ENCODE measurements at places on chromosomes 2 and 18. TPM values are rescaled to one million over a fixed set of nuclear protein-coding genes. Genes with fewer than 3 reads are reported as not detected.

DNA sequence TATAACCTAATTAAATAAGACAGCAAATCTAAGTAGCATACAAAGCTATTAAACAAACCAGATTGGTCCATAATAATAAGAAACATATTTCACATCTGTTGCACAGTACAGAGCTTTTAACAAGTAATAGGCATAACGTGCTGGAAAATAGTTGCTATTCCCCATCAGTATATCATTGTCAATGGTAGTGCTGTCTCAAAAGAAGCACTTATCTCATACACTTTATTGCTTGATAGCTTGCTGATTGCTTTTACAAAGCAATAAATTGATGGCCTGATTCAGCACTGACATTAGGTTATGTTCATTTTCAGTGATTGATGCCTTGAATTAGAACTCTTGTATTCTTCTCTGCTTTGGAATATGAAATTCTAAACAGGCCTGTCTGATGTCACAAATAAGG lies 641.7 kb downstream of the CBLN2 start:
- H3K27me3 ChIP-seq, result no peaks in the 10 kb centered on the region
- no peak overlapping the region for H3K4me3 ChIP-seq
- H3K4me1 ChIP-seq, result no peaks in the 10 kb centered on the region
- H3K27ac ChIP-seq, result no peak overlapping the region

DNA sequence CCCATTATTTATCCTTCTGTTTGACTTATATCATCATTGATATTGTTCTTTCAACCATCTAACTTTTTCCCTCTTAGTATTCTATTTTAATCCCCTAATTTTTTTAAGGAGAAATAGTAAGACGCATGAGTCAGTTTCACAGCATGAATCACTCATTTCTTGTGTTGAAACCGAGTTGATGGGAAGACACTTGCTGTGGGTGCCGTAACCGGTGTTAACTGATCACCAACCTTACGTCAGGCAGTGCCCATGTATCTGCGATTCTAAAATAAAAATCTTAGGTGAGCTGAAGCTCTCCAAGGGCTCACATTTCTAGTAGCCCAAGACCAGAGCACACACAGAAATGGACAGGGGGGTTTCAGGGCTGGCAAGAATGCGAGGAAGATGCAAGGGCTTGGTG lies 348.1 kb downstream of the GALR1 start:
- H3K27me3 ChIP-seq, result no peaks in the 10 kb centered on the region
- H3K4me3 ChIP-seq, result no peak overlapping the region
- no peak for DNase-seq
- H3K4me1 ChIP-seq, result no peaks in the 10 kb centered on the region

DNA sequence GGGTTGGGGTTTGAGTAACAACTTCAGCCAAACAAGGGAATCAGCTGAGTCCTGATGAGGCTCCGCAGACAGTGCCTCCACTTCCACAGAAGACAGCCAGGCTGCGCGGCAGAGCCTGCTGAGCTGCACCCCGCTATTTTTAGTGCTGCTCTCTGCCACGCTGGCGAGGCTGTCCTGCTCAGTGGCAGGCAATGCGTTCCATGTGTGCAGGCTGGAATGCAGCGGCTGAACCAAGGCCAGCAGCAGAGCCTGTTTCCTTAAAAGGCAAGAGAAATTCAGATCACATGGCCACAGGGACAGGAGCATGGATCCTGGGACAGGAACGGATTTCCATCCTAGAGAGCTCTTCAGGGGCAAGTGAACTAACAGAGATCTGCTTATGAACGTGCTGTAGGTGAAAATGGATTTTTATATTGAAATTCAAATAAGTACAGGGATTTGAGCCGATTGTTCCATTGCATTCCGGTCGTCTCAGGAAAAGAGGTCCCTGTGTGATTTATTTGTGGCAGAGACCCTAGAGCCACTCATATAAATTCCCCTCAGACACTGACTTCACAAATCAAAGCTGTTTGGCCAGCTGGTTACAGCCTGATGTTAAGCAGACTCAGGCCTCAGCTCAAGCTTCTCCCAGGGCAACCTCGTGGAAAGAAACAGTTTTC lies 98.7 kb downstream of the COL6A3 start:
- H3K27me3 ChIP-seq, result peaks cover 2% of the 10 kb centered on the region
- H3K4me1 ChIP-seq, result no peaks in the 10 kb centered on the region
- H3K36me3 ChIP-seq, result no peaks in the 10 kb centered on the region
- DNase-seq, result no peak
- H3K27ac ChIP-seq, result no peak overlapping the region
- no peak overlapping the region for H3K4me3 ChIP-seq

- DNase-seq, result no peak
- H3K4me1 ChIP-seq, result no peaks in the 10 kb centered on the region
- H3K36me3 ChIP-seq, result no peaks in the 10 kb centered on the region
- H3K27ac ChIP-seq, result no peak overlapping the region
- no peak overlapping the region for H3K4me3 ChIP-seq
- H3K27me3 ChIP-seq, result no peaks in the 10 kb centered on the region
These were observed 200.9 kb upstream of the MEIS1 start for GRCh38 chr2:66233981-66234380.

DNA sequence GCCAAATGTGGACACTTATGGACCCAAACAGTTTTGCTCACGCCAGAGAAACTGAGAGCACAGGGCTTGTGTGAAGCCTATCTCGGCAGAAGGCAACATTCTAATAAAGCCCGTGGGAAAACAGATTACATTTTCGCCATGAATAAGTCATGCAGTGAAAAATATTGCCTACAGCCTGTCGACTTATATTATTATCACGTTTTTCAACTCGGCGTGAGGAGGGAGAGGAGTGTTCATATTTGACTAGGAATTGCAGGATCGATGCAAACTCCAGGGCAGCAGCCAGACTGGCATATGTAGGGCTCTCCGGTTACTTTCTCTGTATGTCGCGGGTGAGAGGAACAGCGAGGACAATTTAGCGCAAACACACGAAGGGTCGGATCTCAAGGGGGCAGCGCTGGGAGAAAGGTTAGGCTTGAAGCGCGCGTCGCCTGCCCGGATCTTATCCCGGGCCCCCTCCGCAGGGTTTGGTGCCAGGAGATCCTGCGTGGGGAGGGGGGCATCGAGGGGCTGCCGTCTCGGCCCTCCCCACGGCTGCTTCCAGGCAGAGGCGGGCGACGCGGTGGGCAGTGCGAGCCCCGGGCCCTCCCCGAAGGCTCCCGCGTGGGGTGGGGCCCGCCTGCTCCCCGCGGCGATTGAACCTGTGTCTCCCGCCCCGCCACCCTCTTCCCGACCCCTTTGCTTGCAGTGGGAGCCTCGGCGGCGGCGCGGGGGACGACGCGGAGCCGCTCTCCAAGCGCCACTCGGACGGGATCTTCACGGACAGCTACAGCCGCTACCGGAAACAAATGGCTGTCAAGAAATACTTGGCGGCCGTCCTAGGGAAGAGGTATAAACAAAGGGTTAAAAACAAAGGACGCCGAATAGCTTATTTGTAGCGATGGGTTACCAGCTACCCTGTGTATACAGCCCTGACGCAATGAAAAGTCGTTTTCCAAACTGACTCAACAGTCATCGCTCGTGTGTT lies 4.4 kb downstream of the ADCYAP1 start:
- H3K4me1 ChIP-seq, result peaks cover 21% of the 10 kb centered on the region
- H3K27me3 ChIP-seq, result peaks cover 24% of the 10 kb centered on the region
- H3K27ac ChIP-seq, result no peak overlapping the region
- no peak overlapping the region for H3K4me3 ChIP-seq
- no peaks in the 10 kb centered on the region for H3K36me3 ChIP-seq
- DNase-seq, result no peak

- H3K27ac ChIP-seq, result no peak overlapping the region
- no peaks in the 10 kb centered on the region for H3K27me3 ChIP-seq
- H3K36me3 ChIP-seq, result no peaks in the 10 kb centered on the region
These were observed 47.2 kb downstream of the DOK6 start for GRCh38 chr18:69447886-69448285.

DNA sequence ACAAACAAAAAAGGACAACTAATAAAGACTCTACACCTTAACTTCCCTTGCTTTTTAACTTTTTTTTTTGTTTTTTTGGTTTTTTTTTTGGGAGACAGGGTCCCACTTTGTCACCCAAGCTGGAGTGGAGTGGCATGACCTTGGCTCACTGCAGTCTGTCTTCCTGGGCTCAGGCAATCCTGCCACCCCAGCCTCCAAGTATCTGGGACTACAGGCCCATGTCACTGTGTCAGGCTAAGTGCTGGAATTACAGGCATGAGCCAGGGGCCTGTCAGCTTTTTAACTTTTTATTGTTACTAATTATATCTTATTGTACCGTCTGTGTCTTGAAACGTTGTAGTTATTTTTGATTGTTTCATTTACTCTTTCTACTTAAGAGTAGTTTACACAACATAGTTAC lies 25.5 kb downstream of the WDR7 start:
- H3K4me1 ChIP-seq, result no peaks in the 10 kb centered on the region
- H3K27me3 ChIP-seq, result no peaks in the 10 kb centered on the region
- peaks cover 2% of the 10 kb centered on the region for H3K36me3 ChIP-seq
- no peak overlapping the region for H3K27ac ChIP-seq

GRCh38 chr2:189056200-189057106 lies 82.3 kb downstream of the COL3A1 start:
- no peak overlapping the region for H3K4me3 ChIP-seq
- no peaks in the 10 kb centered on the region for H3K4me1 ChIP-seq
- H3K36me3 ChIP-seq, result no peaks in the 10 kb centered on the region
- no peak overlapping the region for H3K27ac ChIP-seq

GRCh38 chr2:189267925-189268579 lies 88.5 kb upstream of the COL5A2 start:
- no peaks in the 10 kb centered on the region for H3K27me3 ChIP-seq
- H3K4me1 ChIP-seq, result no peaks in the 10 kb centered on the region
- no peak for DNase-seq
- no peaks in the 10 kb centered on the region for H3K36me3 ChIP-seq

DNA sequence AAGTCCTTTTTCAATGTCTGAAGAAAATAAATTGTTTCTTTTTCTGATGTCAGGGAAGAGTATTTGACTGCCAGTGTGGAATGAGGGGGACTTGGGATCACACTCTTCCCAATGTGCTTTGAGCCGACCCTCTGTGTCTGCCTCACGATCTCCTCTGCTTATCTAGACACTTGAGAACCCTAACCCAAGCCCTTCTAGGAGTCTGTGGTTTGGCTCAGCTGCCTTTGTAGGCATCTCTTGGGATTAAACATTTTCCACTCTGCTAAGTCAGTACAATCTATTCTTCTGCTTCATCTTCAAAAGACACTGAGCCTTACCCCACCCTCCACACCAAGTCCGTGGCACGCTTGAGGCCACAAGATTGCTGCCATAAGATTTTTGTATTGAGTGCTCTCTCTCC lies 19.4 kb downstream of the FAM110C start:
- H3K27me3 ChIP-seq, result peaks cover 3% of the 10 kb centered on the region
- no peaks in the 10 kb centered on the region for H3K36me3 ChIP-seq
- H3K27ac ChIP-seq, result no peak overlapping the region
- H3K4me3 ChIP-seq, result no peak overlapping the region

- peaks cover 4% of the 10 kb centered on the region for H3K27me3 ChIP-seq
- H3K4me1 ChIP-seq, result no peaks in the 10 kb centered on the region
- no peak for DNase-seq
- H3K36me3 ChIP-seq, result no peaks in the 10 kb centered on the region
These were observed 88.2 kb upstream of the HK2 start for GRCh38 chr2:74745766-74746165.

DNA sequence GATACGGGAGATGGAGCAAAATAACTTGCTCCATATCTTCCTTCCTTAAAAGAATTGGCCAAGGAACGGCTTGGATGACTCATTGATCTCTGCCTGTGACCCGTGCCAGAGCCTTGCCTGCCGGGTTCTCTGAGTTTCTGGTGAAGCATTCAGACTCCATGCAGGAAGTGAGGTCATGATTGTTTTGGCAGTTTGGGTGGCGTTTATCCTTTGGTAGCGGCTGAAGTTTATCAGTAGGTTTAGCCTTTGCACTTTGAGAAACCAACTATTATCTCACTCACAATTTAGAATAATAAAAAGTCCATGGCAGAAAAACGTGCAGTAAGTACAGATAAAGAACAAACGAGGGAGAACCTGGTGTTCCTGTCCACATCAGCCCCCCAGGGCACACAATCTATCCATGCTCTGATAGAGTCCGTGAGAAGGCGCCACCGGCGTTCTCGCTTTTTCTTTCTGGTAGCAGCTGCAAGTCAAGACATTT lies 15.0 kb upstream of the CTAGE1 start:
- H3K4me1 ChIP-seq, result no peaks in the 10 kb centered on the region
- no peaks in the 10 kb centered on the region for H3K27me3 ChIP-seq
- H3K4me3 ChIP-seq, result no peak overlapping the region
- no peak overlapping the region for H3K27ac ChIP-seq

DNA sequence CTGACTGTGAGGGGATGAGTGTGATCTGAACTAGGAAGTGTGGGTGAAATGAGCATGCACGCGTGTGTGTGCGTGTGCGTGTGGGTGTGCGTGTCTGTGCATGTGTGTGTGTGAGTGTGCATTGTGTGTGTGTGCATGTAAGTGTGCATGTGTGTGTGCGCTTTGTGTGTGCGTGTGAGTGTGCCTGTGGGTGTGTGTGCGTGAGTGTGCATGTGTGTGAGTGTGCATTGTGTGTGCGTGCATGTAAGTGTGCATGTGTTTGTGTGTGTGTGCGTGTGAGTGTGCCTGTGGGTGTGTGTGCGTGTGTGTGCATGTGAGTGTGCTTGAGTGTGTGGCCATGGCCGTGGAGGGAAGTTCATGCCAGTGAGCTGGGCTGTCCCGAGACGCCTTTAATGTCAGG lies 76.3 kb downstream of the RTP5 start:
- no peak overlapping the region for H3K4me3 ChIP-seq
- no peaks in the 10 kb centered on the region for H3K27me3 ChIP-seq
- no peaks in the 10 kb centered on the region for H3K36me3 ChIP-seq
- no peak overlapping the region for H3K27ac ChIP-seq
- DNase-seq, result no peak

- no peak overlapping the region for H3K4me3 ChIP-seq
- H3K36me3 ChIP-seq, result no peaks in the 10 kb centered on the region
- peaks cover 3% of the 10 kb centered on the region for H3K4me1 ChIP-seq
- DNase-seq, result no peak
These were observed 7.8 kb upstream of the TMBIM1 start for GRCh38 chr2:218300141-218300540.

CTLA4 gene
- total RNA-seq, result 1.1 TPM

FHOD3 gene
- total RNA-seq, result not detected

TMEFF2 gene
- total RNA-seq, result not detected

ADAM23 gene
- 1.7 TPM for total RNA-seq

DUSP2 gene
- total RNA-seq, result 74.9 TPM

ITGA4 gene
- total RNA-seq, result 169 TPM

CFAP53 gene
- 0.75 TPM for total RNA-seq

MFSD6 gene
- 33.8 TPM for total RNA-seq
